Non-pigmented ciliary epithelial cell (primary cell): ENCODE measurements at places on chromosomes 3 and 15.

- no peak for DNase-seq
Measured at GRCh38 chr15:52105846-52106245, 6.7 kb downstream of the BCL2L10 start.

DNA sequence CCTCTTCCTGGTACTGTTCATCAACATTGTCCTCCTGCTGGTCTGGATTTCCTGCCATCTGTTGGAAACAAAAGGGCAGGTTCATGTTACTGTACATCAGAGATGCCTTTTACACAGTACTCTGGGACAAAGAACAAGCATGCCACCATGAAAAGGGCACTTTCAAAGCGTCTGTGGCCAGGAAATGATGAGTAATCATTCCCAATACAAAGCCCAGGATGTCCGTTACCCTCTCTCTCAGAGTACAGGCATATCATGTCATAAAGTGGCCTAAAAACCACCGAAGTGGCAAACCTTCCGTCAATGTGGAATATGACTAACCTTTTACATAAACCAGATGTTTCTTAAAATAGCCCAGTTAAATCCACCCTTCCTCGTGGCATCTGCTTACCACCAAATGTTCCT, 71.2 kb downstream of the GOLIM4 start:
- DNase-seq = peak; percentile 88

- DNase-seq = no peak
Measured at GRCh38 chr3:191707817-191708216, 246.9 kb downstream of the PYDC2 start.

DNA sequence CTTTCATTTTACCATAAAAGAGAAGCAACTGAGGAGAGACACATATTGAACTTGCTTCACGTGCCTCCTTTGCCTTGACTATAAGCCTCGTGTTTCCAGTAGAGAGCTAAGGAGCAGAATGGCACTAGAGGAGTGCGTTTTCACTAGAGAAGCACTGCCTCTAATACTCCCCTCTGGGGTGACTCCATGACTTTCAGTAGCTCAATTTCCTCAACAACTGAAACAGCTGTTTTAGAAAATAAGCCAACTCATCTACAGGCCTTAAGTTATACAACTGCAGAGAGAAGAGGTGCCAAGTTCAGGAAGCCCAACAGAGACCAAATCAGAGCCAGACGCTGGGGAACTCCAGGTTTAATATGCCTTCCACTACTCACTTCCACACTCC, 1.9 kb downstream of the UBP1 start:
- no peak for DNase-seq

DNA sequence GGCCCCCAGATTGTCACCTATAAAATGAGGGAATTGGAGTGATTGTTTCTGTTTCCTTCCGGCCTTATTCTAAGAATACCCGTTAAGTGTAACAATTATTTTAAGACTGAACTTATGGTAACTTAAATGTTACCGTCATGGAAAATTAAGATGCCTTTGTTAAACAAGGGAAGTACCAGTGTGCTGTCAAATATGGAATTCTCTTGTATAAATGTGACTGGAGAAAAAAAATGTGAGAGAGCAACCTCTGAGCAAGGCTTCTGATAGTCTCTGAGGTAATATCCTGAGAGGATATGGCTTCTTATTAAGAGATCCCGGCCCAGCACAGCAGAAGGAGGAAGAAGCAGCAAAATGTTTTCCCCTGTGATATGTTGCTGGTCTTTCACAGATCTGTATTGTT, 480.7 kb upstream of the ADAMTS9 start:
- no peak for DNase-seq

GRCh38 chr3:160667452-160667851, 9.5 kb upstream of the ARL14 start:
- peak; percentile 27 for DNase-seq

DNA sequence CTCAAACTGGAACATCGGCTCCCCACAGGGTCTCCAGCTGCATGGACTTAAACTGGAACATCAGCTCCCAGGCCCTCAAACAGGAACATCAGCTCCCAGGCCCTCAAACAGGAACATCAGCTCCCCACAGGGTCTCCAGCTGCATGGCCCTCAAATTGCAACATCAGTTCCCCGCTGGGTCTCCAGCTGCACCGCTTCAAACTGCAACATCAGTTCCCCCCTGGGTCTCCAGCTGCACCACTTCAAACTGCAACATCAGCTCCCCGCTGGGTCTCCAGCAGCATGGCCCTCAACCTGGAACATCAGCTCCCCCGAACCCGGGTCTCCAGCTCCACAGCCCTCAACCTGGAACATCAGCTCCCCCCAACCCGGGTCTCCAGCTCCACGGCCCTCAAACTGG, 82.0 kb downstream of the TFRC start:
- no peak for DNase-seq

- no peak for DNase-seq
Measured at GRCh38 chr15:35912196-35912595, 366.2 kb upstream of the DPH6 start.

DNA sequence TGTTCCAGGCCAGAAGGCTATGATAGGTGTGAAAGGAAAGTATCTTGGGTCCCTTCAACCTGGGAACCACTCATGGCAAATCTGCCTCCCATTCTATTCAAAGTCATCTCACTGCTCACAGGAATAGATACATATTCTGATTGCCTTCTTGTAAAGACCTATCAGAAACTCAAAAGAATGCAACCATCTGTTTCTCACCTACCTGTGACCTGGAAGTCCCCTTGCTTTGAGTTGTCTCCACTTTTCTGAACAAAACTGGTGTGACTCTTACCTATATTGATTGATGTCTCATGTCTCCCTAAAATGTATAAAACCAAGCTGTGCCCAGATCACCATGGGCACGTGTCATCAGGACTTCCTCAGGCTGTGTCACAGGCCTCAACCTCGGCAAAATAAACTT, 1149.3 kb downstream of the NSUN3 start:
- no peak for DNase-seq

GRCh38 chr15:74381481-74381880, 14.0 kb upstream of the CYP11A1 start:
- no peak for DNase-seq

DNA sequence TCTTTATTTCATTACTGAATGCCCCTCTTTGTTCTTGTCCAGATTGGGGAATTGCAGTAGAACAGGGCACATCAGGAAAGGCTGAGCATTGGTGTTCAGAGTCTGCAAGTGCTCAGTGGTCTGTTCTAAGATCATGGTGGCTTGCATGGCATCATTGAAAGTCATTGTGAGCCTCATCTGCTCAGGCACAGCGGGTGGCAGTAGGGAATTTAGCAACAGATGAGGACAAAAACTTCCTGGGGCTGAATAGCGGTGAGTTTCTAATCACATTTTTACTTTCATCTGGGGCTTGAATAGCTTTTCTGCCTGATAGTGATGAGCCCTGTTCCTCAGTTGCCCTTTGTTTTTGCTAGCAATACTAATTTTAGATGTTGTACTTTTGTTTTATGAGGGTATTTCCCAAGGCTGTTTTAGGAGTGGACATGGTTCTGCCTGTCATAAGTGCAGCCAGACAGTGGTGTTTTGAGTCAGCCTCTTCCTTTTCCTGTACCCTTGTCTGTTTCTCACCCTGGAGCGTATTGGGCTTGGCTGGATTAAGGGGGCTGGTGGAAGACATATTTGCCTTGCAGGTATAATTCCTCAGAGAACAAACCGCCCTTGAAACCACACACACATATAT, 127.2 kb upstream of the IL12A start:
- no peak for DNase-seq

DNA sequence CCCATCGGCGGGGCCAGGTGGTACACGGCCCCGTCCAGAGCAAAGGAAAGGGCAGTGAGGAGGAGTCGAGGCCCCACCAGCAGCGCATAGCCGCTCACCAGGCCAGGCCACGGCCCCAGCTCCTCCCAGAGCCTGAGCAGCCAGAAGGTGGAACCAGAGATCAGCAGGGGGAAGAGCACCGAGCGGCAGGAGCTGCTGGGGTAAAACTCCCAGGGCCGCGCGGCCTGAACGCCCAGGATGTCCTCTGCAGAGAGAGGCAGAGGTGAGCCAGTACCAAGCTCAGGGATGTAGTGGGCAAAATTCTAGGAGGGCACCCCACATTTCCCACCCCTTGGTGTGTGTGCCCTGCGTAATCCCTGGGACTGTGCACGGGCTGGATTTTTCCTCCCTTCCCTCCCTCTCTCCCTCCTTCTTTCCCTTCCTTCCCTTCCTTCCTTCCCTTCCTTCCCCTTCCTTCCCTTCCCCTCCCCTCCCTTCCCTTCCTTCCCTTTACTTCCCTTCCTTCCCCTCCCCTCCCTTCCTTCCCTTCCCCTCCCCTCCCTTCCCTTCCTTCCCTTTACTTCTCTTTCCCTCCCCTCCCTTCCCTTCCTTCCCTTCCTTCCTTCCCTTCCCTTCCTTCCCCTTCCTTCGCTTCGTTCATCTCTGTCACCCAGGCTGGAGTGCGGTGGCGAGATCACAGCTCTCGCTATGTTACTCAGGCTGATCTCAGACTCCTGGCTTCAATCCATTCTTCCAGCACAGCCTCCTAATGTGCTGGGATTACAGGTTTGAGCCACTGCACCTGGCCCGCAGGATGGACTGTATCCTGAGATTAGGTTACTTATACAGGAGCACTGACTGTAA, 6.3 kb upstream of the NCBP2 start:
- no peak for DNase-seq

GRCh38 chr3:137760341-137761098, 3.6 kb upstream of the SOX14 start:
- DNase-seq = no peak

- DNase-seq = no peak
Measured at GRCh38 chr15:20356444-20356910, 185.1 kb downstream of the GOLGA6L6 start.

- no peak for DNase-seq
Measured at GRCh38 chr3:94317017-94317416, 254.2 kb downstream of the NSUN3 start.

GRCh38 chr15:29685156-29686078, 136.9 kb downstream of the TJP1 start:
- no peak for DNase-seq

GRCh38 chr15:82846621-82847020, 37.2 kb downstream of the WHAMM start:
- no peak for DNase-seq

- DNase-seq = no peak
Measured at GRCh38 chr3:182436547-182436946, 356.8 kb upstream of the ATP11B start.

- no peak for DNase-seq
Measured at GRCh38 chr3:23807424-23808015, 1.8 kb downstream of the UBE2E1 start.

- DNase-seq = no peak
Measured at GRCh38 chr3:162019817-162020216, 523.2 kb downstream of the OTOL1 start.

DNA sequence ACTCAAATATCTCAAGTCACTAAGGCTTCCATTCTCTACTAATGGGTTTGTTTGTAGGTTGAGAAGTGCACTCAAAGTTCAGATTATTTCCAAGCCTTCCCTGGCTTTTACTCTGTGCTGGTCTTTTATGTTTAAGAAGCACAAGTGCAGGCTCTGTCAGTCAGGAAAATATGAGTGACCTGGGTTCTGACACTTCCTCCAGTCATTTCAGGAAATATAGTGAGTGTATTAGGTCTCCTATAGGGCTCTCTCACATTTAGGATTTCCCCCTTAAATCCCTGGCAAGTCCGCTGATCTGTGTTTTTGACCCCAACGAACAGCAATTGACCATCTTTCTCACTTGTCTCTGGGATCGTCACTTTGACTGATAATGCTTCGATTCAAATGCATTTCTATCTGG, 210.2 kb downstream of the ARPP21 start:
- no peak for DNase-seq

GRCh38 chr15:48630245-48630644, 15.3 kb downstream of the FBN1 start:
- DNase-seq = no peak

- DNase-seq = no peak
Measured at GRCh38 chr3:68088636-68089035, 434.2 kb upstream of the SUCLG2 start.

DNA sequence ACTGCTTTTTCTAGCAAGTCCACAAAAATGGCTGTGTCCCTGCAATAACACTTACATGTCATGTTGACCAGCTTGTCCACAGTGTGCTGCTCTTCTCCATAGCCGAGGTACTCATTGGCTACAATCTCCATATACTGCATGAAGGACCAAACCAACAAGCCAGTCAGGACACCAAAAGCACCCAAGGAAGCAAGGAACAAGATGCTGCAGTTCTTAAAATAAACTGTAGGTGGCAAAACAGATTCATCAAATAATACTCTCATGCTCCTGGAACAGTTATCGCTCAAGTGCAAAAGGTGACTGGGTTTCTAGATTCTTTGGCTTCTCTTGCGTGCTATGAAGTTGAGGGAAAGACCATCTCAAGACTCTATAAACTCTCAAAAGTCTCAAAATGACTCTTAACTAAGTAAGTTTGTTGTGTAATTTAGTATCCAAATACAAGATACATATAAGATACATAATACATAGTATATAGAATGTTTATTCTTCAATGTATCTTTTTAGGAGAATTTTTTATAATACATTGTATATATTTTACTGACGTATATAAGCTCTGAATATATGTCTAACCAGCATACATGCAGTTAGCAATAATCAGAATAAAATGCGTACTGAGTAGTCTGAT, 57.0 kb downstream of the NEK10 start:
- DNase-seq = peak; percentile 65

GRCh38 chr3:23055733-23056376, 147.3 kb upstream of the UBE2E2 start:
- peak; percentile 85 for DNase-seq

DNA sequence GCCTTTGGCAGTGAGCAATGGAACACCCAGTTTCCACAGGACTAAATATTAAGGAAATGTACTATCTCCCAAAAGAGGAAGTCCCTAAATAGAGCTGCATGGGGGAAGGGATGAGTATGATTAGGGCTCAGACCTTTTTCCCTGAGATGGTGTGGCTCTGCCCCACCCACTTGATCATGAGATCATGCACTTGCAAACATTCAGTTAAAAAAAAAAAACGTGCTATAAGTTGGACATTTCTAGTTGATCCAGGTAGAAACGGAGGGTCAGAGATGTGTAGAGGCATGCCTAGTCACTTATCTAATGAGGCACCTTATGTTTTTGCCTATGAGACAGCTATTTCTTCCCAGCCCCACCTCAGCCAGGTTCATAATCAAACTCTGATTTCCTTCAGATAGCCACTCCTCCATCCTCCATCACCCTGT, 24.5 kb upstream of the SSR3 start:
- DNase-seq = no peak

DNA sequence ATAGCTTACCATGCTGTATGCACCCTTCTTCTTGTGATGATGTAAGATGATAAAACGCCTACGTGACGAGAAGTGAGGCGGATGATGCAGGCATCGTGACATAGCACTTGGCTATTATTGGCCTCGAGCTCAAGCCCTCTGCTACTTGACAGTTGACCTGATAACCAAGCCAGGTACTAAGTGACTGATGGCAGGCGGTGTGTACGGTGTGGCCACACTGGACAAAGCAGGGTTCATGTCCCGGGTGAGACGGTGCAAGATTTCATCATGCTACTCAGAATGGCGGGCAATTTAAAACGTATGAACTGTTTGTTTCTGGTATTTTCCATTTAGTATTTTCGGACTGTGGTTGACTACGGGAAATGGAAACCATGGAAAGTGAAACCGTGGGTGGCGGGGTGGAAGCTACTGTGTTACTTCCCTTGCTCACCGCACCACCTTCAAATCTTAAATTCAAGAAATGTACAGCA, 57.7 kb downstream of the SLC12A8 start:
- no peak for DNase-seq

- DNase-seq = no peak
Measured at GRCh38 chr3:64332459-64333350, 107.4 kb upstream of the PRICKLE2 start.

GRCh38 chr3:6608843-6609242, 252.1 kb upstream of the GRM7 start:
- DNase-seq = no peak

- no peak for DNase-seq
Measured at GRCh38 chr3:3189961-3190360, 10.5 kb upstream of the CRBN start.

- DNase-seq = no peak
Measured at GRCh38 chr3:172461530-172462138, 13.4 kb upstream of the GHSR start.
